ENCODE measurements at places on chromosomes 16 and 17. TPM values are rescaled to one million over a fixed set of nuclear protein-coding genes. Genes with fewer than 3 reads are reported as not detected.

DNA sequence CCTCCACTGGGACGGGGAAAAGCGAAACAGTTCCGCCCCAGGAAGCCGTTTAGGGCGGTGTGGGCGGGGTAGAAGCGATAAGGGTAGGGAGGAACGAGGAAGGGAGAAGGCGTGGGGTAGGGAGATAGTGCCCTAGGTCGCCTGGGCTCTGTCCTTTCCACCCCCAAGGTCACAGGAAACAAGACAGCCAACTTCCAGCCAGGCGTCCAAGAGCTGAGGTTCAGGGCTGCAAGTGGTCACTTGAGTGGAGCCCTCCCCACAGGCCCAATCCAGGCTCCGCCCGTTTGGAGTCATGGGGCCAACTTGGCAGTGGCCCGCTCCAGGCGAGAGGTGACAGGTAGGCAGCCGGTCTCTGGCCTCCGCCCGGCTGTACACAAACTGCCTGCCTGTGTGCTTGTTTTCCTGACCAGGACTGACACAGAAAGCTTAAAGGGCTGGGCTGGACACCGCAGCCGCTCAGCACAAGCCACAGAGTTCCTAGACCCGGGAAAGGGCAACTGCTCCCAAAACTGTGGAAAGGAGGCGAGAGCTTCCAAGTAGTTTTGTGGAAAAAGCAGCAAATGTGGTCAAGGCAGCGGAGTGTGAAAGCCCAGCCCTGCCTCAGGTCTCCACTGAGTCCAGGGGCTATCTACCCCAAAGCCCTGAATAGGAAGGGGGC lies at the start of gene RILP:
Gene RILP (minus strand): TSS at position 23 of the 658 bp plus-strand sequence. CDS start 62 bp downstream, outside the sequence.
- peak; percentile 83 for DNase-seq

The CBX2 gene
- 89.1 TPM for total RNA-seq

DNA sequence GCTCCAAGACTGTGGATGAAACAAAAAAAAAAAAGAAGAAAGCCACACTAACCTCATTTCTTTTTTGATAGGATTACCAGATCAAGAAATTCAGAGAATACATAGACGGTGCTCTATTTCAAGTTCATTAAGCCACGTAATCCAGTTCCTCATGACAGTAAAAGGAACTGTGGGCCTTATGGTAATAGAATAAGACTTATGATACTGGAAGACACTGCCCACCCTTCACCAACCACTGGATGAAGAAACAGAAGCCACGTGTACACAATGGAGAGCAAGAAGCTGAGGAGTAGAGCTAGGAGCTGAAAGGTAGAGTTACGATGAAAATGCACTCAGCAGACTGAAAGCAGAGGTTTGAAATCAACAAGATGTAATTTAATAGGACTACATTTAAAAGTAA lies 11.2 kb downstream of the NCBP3 start:
- DNase-seq = no peak

The VTN gene
- total RNA-seq = 0.04 TPM

GRCh38 chr17:55830699-55831471 lies 80.0 kb downstream of the PCTP start:
- DNase-seq = no peak

DNA sequence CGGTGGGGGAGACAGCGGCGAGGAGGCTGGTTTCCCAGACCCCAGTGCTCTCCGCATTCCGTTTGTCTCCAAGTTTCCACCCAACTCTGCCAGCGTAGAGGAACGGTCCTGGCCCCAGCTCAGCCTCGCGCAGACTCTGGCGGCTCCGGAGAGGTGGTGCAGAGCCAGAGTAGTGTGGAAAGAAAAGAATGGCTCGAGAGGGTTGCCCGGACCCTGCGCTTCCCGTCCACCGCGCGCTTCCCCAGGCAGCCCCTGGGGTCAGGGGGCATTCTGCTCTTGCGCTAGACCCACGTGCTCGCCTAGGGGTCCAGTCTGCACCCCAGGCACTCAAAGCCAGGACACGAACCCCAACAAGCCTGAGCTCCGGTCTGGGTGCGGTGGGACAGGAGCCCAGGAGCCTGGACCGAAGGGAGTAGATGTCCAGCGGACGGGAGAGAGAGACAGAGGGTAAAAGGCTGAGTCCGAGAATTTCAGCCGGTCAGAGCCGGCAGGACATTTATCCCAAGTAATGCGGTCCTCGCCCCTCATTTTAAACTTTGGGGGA lies 3.8 kb downstream of the PMP22 start:
- peak; percentile 85 for DNase-seq

GRCh38 chr17:82775001-82775823 lies 23.3 kb downstream of the TBCD start:
- DNase-seq = peak; percentile 97

GRCh38 chr17:385836-386140 lies 33.2 kb upstream of the RPH3AL start:
- no peak for DNase-seq

The CCL18 gene
- total RNA-seq = not detected

GRCh38 chr16:73797115-73797514 lies 499.5 kb upstream of the PSMD7 start:
- DNase-seq = no peak

- peak; percentile 22 for DNase-seq
Observed at GRCh38 chr17:75237100-75238014, 24.0 kb downstream of the GGA3 start.

The KIF19 gene
- total RNA-seq = 1.1 TPM

DNA sequence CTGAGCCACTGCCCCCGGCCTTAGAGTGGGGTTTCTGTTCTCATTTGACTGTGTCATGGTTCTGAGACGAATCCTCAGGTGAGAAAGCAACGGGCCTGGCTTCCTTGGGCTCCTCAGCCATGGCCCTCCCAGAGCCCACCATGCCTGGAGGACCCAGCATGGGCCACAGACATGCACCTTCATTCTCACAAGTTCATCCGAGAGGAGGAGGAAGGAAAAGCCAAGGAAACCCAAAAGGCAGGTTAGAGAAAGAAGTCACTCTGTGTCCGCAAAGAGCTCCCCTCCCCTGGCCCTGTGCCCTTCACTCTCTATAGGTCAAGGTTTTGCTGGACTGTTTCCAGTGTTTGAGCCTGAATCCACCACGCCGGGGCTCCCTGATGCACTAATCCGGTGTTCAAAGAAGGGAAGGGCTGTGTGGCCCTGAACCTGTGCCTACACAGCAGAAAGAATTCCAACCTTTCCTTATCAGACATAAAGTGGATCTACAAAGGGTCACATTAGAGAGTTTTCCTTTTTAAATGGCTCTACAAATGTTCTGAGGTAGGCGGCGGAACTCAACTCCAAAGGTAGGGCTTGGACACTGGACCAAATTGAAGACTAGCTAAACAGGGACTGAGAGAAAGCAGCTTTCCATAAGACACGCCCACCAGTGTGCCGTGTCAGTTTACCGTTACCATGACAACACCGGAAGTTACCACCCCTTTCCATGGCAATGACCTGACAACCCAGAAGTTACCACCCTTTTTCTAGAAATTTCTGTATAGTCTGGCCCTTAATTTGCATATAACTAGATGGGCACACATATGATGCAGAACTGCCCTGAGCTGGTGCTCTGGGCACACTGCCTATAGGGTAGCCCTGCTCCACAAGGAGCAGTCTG lies 15.9 kb upstream of the PECAM1 start:
- DNase-seq = no peak

DNA sequence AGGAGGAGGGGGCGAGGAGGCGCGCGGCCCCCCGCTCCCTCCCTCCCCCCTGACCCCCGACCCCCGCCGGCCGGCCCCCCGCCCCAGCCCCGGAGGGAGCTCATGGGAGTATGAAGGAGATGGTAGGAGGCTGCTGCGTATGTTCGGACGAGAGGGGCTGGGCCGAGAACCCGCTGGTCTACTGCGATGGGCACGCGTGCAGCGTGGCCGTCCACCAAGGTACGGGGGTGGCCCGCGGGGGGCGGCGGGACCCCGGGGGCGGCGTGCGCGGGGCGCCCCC lies 390 bp downstream of the MLLT6 start:
- DNase-seq = peak; percentile 91

- no peak for DNase-seq
Observed at GRCh38 chr17:16068323-16068722, 68.7 kb downstream of the TTC19 start.

DNA sequence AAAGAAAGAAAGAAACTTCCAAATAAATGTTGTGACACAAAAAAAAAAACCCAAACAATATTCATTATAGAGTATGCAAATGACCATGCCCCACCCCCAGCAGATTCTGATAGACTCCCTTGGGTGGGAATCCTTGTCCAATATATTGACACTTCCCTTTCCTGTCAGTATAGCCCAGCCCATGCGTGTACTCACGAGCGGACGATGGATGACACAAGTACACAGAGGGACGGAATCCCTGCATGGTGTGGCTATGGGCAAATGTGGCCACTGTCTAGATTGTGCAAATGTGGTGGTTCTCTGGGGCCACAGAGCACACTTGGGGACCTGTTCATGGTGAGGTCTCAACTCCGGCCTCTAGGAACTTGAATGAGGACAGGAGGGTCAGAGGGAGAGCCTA lies 3.1 kb downstream of the RAB37 start:
- no peak for DNase-seq

DNA sequence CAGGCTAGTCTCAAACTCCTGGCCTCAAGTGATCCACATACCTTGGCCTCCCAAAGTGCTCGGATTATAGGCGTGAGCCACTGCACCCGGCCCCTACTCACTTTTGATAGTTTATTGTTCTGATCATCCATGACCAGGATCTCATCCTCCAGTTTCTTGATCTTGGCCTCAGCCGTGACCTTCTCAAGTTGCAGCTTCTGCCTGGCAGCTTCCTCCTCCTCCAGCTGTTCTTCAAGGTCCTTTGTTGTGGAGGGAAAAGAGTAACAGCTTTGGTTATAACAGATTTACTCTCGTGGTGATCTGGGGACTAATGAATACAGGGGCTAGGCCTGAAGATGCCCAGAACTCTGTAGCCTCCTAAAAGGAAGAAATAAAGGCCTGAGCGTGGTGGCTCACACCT lies 89.9 kb downstream of the NDE1 start:
- DNase-seq = no peak

The KRT12 gene
- not detected for total RNA-seq

GRCh38 chr16:185213-185612 lies 5.0 kb downstream of the HBQ1 start:
- DNase-seq = peak; percentile 40

DNA sequence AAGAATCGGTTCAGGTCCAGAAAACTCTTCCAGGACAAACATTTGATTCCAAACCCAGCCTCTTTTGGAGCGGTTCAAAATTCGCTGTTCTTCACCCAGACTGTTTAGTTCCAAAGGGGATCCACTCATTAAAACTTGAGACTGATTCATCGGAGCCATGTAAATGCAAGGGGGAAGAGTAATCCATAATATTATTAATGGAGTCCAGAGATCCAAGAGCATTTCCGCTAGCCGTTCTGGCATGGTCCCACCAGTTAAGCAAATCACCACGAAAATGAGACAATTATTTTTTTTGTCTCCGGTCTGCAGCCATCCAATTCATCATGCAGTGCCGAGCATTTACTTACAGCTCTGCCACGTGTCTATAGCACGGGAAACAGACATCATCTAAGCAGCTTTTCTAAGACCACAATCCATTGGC lies 15.1 kb downstream of the CDH8 start:
- no peak for DNase-seq

The LGALS9 gene
- 0.63 TPM for total RNA-seq

DNA sequence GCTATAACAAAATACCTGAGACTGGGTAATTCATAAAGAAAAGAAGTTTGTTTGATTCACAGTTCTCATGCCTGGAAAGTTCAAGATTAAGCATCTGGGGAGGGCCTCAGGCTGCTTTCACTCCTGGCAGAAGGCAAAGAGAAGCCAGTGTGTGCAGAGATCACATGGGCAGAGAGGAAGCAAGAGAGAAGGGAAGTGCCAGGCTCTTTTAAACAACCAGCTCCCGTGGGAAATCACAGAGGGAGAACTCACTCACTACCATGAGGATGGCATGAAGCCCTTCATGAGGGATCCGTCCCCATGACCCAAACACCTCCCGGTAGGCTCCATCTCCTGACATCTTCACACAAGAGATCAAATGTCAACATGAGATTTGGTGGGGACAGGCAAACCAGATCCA lies 501.6 kb downstream of the MAF start:
- DNase-seq = no peak

DNA sequence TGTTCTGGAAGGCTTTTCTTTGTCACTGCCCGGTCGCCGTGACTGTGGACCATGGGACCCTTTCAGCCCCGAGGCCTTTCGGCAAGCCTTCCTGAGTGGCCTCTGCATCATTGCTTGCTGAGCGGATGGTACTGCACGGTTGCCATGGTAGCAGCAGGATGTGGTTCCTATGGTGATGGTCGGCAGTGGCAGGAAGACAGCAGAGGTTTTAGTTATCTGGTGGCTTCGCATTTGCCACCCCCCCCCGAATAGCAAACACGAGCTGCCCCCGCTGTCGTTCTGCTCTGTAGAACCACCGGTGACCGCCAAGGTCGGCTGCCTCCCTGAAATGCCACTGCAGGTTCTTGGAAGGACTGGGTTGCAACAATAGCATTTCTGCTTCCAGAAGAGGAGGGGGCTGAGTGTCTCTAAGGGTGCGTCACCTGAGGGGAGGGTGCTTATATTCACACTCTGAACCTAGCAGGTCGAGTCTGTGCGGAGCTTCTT lies 76.6 kb downstream of the CMIP start:
- DNase-seq = no peak

DNA sequence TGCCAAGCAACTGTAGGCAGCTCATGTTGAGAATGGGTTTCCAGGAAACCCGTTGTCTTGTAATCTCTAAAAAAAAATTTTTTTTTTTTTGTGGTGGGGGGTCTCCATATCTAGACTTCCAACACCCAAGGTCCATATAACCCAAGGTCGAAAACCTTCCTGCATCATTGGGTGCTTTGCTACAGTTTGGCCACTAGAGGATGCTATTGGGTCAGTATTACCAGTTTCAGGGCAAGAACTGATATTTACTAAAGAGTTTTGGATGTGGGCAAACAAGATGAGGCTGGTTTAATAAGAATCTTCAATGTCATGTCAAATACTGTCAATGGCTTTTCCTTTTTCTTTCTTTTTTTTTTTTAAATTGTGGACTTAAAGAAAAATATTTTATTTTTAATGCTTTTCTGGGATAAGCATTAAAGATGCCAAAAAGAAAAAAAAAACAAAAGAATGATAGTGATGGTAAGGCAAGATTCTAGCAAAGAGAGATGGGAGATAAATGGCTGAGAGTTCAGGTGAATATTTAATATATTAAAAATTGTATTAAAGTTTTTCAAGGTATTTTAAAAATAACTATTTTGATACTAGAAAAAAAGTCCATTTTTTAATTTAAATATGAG lies 62.2 kb downstream of the DHRS7C start:
- peak; percentile 76 for DNase-seq

DNA sequence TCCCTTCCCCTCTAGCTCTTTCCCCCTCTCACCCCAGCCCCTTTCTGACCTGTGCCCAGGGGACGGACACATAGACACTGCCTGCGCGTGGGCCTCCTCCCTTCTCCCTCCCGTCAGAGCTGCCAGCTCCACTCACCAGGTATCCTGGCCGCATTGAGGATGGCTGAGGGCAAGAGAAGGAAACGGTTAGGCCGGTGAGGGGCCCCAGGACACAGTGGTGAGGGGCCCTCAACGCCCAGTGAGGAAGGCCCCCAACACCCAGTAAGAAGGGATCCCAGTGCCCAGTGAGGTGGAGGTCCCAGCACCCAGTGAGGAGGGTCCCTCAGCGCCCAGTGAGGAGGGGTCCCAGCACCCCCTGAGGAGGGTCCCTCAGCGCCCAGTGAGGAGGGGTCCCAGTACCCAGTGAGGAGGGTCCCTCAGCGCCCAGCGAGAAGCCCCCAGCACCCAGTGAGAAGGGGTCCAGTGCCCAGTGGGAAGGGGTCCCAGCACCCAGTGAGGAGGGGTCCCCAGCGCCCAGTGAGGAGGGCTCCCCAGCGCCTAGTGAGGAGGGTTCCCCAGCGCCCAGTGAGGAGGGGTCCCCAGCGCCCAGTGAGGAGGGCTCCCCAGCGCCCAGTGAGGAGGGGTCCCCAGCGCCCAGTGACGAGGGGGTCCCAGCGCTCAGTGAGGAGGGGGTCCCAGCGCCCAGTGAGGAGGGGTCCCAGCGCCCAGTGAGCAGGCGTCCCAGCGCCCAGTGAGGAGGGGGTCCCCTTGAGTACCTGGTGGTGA lies 1.1 kb downstream of the PRSS22 start:
- no peak for DNase-seq
